ENCODE measurements at places on chromosomes 3 and 15. TPM values are rescaled to one million over a fixed set of nuclear protein-coding genes. Genes with fewer than 3 reads are reported as not detected.
A peak's percentile ranks its signal among the peaks of the same experiment; 100 is the strongest.

C3orf49 gene
- total RNA-seq, result not detected

FSTL1 gene
- 45.6 TPM for total RNA-seq

P3H2 gene
- total RNA-seq, result 14.6 TPM

CORO2B gene
- under 0.01 TPM for total RNA-seq

DNA sequence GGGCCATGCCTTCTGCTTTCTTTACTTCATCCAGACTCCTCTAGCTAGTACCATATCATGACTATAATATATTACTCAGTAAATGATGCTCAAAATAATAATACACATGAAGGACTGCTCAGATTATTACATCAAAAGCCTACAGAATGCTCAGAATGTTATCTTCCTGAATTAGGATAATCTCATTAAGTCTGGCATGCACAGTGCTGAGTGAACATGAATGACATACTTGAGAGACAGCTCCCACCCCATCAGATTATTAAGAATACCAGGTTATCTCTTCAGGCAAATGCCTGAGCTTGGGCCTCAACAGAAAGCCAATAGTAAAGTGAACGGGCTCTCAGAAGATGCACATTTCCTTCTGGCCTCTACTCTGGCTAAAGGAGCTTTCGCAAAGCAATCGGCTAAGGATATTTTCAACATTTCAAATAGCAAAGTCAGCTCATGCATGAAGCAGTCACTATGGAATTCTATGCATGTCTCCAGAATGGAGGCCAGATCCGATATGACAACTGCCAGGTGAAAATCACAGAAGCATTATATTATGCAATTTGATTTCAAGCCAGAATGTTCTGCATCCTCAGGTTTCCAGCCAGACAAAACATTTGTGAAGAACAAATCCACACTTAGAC is 122.6 kb downstream of the KCNMB2 start:
- no peak for DNase-seq

DNA sequence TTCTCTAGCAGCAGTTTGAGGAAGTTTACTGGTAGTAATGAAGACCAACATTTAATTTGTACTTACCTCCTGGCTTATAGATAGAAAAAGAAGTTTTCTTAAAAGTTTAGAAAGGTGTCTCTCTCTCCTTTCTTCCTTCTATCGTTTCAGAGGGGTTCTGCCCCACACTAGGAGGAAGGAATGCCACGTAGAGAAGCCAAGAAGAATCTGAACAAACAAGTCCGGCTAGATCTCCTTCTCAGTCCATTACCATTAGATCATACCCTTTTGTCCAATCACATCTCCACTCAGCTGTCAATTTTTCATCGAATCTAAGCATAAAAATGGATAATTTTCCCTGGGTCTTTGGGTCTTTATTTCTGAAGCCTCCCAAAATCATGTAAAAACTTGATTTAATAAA is 1048.1 kb downstream of the SI start:
- DNase-seq, result peak; percentile 1

DNA sequence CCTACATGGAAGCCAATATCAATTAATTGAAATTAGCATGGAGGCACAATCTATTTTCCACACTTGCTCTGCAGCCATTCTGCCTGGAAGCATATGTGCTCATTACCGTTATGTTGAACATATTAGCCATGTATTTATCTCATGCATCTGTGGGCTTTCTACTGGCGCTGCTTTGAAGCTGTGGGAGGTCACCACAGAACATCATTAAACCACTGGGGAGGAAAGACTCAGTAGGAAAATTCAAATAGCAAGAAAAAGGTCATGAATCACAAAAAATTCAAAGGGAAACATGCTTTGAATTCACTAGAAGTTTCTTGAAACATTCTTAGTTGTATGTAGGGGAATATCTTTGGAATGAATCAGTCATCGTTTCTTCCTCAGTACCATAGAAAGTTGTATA is 652.5 kb downstream of the EDEM1 start:
- DNase-seq, result no peak

DNA sequence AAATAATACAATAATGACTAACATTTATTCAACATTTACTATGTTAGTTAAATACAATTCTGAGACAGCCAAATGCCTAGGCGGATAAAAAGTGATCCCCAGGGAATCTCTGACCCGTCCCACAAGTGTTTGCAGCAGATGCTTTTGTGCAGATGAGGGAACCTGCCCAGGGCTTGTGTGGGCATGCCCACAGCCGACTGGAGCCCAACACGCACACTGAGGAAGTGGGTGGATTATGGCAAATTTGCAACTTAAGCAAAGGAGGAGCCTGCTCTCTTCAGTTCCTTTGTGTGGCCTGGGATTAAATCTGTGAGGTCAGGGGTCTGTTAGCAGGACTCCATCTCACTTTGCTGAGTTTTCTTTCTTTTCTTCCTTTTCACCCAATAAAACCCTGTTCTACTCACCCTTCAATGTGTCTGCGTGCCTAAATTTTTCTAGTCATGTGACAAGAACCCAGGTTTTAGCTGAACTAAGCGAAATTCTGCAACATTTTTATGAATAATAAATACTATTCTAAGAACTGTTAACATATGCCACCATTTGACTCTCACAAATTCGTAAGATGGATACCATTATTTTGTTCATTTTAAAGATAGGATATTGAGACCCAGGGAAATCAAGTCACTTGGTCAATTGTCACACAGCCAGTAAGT is 13.9 kb upstream of the RTP1 start:
- peak; percentile 92 for DNase-seq

GRCh38 chr15:61115679-61116078 is 113.4 kb downstream of the RORA start:
- no peak for DNase-seq

DNA sequence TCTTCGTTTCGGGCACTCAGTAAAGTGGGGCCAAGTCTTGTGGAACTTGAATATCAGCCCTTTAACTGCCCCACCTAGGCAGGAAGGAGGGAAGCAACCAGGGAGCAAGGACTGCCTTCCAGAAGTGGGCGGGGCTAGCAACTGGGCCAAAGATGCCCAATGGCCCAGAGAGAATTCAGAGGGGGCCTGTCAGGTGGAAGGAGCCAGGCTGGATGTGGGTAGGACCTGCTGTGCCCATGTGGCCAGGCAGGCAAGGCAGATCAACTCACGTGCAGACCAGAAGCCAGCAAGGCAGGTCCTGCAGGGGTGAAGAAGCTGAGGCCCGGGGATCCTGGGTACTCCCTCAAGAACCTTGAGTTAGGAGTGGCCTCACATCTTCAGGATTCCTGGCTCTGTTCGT is 5.5 kb downstream of the MAP6D1 start:
- DNase-seq, result no peak

DNA sequence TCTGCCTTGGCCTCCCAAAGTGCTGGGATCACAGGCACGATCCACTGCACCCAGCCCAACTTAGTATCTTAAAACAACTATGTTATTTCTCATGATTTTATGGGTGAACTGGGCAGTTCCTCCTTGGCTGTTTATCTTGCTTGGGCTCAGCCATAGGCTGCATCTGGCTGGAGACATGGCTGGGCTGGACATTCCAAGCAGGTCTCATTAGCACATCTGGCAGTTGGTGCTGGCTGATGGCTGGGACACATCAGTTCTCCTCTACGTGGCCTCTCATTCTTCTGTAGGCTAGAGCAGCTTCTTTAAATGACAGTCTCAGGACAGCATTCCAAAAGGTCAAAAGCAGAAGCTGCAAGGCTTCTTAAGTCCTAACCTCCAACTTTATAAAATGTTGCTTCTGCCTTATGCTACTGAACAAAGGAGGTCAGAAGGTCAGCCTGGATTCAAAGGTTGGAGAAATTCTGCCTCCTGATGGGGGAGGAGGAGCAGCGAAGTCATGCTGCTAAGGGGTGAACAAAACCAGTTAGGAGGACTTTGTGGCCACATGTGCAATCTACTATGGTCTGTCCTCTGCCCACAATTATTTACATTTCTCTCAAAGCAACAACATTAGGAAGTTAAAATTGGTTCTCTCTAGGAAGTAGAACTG is 144.0 kb downstream of the AQP9 start:
- DNase-seq, result no peak

GRCh38 chr3:42080453-42080872 is 10.7 kb upstream of the TRAK1 start:
- peak; percentile 88 for DNase-seq

DNA sequence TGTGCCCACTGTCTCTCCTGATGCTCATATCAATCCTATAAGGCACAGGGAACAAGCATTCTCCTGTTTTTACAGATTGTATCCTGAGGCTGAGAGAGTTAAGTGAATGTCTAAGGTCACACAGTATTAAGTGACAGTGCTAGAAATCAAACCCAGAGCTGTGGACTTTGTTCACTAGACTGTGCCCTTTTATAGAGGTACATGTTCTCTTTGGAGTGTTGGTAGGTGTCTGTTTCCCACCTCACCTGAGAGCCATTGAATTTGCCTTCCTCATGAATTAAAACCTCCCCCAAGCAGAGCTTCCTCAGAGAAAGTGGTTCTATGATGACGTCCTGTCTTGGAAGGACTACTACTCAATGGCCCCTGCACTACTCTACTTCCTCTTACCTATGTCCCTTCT is 12.4 kb downstream of the ADIPOQ start:
- DNase-seq, result no peak

DNA sequence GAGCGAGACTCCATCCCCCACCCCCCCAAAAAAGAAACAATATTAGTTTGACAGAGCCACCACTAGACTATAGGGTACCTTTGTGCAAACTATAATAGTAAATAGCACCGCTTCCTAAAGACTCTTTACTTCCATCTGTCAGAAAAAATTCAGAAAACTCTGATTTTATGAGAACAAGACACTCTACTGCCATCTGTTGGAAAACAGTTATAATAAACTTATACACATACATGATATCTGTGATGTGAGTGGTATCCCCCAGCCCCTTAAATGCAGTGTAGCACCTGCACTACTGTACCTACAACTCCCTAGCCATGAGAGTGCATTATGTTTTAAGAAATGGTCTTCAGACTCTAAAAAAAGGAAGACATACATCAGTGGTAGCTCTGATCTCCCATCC is 47.1 kb upstream of the CTDSPL start:
- peak; percentile 4 for DNase-seq

DNA sequence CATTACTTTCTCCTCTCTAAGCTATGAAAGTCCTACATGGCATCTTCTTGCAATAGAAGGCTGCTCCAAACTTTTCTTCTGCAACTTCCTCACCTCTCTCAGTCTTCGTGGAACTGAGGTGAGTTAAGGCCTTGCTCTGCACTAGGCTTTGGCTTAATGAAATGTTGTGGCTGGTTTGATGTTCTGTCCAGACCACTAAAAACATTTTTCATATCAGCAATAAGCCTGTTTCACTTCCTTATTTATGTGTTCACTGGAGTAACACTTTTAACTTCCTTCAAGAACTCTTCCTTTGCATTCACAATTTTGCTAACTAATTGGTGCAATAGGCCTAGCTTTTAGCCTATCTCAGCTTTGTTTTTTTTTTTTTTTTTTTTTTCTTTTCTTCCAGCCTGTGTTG is 335.3 kb upstream of the NECTIN3 start:
- no peak for DNase-seq

- no peak for DNase-seq
Observed at GRCh38 chr15:63900306-63900705, 66.6 kb upstream of the HERC1 start.

All from bronchial epithelial cell (primary cell).